ENCODE measurements at places on chromosomes 7 and 10. TPM values are rescaled to one million over a fixed set of nuclear protein-coding genes. Genes with fewer than 3 reads are reported as not detected.

Gene MYOZ1
- 0.14 TPM for total RNA-seq

Gene H2AZ2
- 193 TPM for total RNA-seq

Gene ZNF479
- total RNA-seq: not detected

Gene MEST
- total RNA-seq: 240 TPM

Gene NT5C3A
- total RNA-seq: 13.7 TPM

Gene SLC13A1
- total RNA-seq: not detected

Gene CCL24
- 0.28 TPM for total RNA-seq

Gene MLXIPL
- total RNA-seq: 0.37 TPM

Gene FAM170B
- total RNA-seq: not detected

Gene GRB10
- 28.8 TPM for total RNA-seq

Gene FBXW4
- 45.7 TPM for total RNA-seq

Gene GIMAP5
- total RNA-seq: 0.14 TPM

Gene GOLGA7B
- not detected for total RNA-seq

Gene ZNF736
- 5.5 TPM for total RNA-seq

Gene SEMA3E
- 2.0 TPM for total RNA-seq

Gene PLA2G12B
- not detected for total RNA-seq

All from smooth muscle cell of bladder (primary cell).